Epithelial cell of proximal tubule (primary cell): ENCODE measurements at places on chromosomes 7 and 10.
A peak's percentile ranks its signal among the peaks of the same experiment; 100 is the strongest.

DNA sequence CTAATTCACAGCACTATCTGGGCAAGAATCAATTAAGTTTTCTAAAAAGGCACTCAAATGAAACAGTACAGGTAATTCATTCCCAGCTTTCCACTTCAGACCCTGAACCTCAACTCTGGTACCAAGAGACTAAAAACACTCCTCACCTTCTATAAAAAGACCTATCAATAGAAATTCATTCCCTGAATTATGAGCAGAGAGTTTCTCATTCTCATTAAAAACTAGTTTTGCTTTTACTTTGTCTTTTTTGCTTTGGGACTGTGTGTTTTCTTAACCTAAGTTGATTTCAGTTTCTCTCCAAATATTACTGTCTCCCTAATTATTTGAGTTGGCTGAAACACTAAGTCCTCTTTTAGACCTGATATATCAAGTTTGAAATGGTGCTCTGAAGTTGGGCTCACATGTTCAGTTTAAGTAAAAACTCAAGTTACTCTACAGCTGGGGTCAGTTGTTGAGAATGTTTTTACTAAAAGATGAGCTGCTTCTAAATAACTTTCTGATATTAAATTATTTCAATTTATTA is 189.5 kb downstream of the JAZF1 start:
- no peak for DNase-seq

DNA sequence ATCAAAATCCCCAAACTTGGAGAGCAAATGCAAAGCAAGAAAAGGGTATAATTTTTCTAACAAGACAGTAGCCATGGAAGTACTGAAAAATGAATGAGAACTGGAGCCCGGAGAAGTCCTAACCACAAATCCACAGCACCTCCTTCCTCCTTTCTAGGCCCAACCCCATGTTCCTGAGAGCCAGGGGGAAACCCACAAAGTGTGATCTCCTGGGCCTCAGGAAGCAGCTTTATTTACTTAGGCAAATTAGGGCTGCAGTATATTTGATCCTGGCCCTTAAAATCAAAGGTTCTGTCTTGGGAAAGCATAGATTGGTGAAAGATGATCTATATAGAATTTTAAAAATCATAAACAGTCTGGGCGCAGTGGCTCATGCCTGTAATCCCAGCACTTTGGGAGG is 103.0 kb downstream of the DOCK4 start:
- no peak for DNase-seq

GRCh38 chr10:102917314-102917961 is 656 bp upstream of the CNNM2 start:
- no peak for DNase-seq

DNA sequence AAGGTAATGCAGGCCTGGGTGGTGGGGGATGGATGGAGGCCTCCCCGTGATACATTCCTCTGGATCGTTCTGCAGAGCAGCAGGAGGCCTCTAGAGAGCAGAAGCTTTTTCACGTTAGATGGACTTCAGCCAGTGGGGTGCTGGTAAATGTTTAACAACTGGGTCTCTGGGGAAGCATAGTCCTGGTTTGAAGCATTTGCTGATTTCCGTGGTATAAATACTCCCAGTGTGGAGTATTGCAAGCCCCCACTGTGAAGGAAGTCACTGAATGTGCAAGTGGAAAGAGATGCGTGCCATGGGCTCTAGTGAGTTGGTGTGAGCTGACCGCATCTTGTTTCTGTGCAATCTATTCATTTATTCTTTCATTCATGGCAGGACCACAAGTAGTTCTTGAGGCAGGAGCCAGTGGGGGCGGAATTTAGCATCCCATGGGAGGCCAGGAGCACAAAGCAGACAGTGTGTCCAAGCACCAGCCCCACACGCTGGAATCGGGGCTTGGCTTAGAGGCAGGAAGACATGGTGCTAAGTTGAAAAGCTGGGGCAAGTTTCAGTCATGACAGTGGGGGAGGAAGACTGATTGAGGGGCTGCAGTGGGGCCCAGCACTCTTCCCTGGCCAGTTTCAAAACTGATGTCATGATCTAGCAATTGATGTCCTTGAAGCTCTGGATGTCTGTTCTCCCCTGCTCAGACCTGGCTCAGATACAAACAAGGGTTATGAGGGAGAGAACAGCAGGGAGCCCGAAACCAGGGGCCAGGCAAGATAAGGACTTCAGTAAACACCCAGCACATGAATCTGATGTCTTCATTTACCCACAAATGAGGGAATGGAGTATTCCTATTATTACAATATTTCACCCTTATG is 280.9 kb upstream of the LYZL1 start:
- DNase-seq, result no peak

- no peak for DNase-seq
These were observed 176.8 kb downstream of the WNT2 start for GRCh38 chr7:117146059-117146458.

DNA sequence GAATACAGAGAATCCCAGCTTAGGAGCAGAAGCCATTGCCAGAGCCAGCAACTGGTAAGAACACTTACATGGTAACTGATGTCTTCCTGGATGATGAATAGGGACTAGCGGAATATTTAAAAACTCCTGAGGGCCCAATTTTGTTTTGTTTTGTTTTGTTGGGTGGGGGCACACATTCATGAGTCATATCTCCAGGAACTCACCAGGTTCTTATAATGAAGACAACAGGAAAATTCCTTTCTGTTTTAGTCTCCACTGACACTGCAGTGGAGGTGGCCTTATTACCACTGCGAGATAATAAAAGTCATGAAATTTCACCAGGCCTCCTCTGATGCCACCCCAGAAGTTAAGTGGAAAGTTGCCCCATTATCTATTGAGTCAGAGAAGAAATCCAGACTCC is 6.6 kb upstream of the CUZD1 start:
- DNase-seq, result no peak

- no peak for DNase-seq
These were observed 161.6 kb upstream of the MKLN1 start for GRCh38 chr7:131166066-131166465.

GRCh38 chr10:88731296-88731695 is 25.2 kb downstream of the LIPK start:
- no peak for DNase-seq

GRCh38 chr10:30447125-30447799 is 13.3 kb downstream of the MAP3K8 start:
- no peak for DNase-seq

DNA sequence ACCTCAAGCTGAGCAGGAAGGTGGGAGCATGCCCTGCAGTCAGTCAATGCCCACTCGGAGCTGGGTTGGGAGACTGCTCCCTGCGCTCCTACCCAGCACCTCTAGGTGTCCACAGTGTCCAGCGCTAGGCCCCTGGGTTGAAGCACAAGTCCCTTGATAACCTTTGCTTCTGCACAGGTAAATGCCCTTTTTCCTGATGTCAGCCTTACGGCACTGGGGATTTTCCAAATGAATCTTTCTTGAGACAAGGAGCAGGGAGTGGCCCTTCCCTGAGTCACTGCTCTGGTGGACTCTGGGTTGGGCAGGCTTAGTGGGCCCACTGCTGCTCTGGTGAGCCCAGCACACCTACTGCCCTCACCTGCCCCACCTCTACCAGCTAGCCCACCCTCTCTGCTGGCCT is 61.9 kb upstream of the OPN4 start:
- no peak for DNase-seq

DNA sequence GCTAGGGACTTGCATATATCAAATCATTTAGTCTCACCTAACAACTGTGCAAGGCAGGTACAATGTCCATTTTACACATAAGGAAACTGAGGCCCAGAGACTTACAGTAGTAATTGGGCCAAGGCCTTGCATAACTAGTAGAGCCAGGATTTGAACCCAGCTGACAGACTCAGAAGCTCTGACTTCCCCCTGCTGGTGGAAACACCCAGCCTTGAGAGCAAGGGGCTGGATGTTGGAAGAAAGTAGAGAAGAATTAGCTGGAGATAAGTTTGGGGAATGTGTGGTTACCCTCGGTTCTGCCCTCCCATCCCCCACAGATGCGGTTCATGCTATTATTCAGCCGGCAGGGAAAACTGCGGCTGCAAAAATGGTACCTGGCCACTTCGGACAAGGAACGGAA is 2.0 kb downstream of the AP1S1 start:
- DNase-seq, result no peak

- no peak for DNase-seq
These were observed 242.0 kb upstream of the YAE1 start for GRCh38 chr7:39324139-39324760.

DNA sequence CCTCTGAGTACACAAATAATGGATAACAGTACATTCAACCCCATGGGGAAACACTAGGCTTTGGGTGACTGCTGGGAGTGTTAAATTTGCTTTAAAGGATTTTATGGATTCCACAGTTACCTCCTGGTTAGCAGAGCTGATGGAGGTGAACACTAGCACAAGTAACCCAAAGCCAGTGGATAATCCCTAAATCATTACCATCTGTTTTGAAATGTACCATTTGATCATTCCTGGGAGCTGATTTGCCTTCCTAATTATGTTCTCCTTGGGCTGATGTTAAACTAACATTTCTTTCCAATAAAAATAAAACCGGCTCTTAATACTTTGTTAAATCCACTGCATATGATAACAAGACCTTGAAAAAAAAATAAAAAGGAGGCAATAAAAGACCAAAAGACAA is 493.9 kb downstream of the PLXNA4 start:
- DNase-seq, result no peak

GRCh38 chr7:137928626-137929025 is 73.3 kb downstream of the CREB3L2 start:
- no peak for DNase-seq

- DNase-seq, result peak; percentile 27
These were observed at the start of gene CYP3A5 for GRCh38 chr7:99679400-99680191. Gene CYP3A5 (minus strand): TSS chr7:99679996. CDS start chr7:99679896, 100 bp downstream.

DNA sequence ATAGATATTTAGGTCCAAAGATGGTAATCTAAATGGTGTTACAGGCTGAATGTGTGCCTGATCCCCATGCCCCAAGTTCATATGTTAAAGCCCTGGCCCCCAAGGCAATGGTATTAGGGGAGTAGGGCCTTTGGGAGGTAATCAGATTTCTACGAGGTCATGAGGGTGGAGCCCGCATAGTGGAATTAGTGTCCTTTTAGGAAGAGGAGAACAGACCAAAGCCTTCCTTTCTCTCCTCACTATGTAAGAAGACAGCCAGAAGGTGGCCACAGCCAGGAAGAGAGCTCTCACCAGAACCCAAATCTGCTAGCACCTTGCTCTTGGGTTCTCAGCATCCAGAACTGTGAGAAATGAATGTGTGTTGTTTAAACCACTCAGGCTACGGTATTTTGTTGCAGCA is 15.2 kb downstream of the ERVW-1 start:
- DNase-seq, result no peak

- no peak for DNase-seq
These were observed 337.1 kb downstream of the BMPER start for GRCh38 chr7:34242391-34242790.

DNA sequence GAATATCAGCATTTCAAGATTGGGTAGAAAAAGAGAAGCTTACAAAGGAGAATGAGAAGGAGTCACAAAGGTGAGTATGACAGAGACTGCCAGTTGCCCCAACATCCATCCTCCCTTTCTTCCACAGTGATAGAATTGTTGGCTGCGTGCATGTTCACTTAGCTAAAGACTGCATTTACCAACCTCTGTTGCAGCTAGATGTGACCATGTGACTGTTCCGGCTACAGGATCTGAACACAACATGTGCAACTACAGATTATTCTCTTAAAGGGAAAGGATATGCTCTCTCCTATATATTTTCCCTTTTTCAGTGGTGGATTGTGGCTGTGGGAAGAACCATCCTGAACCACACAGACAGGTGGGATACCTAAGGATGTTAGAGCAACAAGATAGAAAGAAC is 60.5 kb upstream of the ZNRF2 start:
- no peak for DNase-seq

DNA sequence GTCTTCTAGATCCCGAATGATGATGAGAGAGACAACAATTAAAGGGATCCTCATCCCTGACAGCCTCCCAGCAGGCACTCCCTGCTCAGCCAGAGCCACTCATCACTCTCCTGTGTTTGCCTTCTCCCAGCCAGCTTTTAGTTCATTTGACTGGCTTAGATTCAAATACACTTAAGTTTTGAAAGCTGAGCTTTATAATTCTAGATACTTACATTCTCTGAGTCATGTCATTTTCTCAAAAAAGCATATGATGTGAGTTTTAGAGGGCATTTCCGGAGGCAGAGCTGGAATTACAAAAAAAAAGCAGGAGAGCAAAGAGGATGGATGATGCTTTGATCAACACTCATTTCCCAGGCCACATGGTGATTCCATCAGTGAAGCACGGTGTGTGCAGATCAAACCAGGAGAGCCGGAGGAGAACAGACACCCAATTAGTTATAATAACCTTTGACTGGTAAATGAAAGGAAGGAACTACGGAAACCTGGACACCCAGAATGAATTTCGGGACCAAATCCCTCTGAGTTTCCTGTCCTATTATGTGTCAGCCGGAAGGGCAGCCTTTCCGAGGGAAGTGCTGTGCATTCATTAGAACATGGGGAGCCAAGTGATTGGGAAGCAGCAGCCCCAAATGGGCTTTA is 81.5 kb upstream of the HPS1 start:
- DNase-seq, result no peak

DNA sequence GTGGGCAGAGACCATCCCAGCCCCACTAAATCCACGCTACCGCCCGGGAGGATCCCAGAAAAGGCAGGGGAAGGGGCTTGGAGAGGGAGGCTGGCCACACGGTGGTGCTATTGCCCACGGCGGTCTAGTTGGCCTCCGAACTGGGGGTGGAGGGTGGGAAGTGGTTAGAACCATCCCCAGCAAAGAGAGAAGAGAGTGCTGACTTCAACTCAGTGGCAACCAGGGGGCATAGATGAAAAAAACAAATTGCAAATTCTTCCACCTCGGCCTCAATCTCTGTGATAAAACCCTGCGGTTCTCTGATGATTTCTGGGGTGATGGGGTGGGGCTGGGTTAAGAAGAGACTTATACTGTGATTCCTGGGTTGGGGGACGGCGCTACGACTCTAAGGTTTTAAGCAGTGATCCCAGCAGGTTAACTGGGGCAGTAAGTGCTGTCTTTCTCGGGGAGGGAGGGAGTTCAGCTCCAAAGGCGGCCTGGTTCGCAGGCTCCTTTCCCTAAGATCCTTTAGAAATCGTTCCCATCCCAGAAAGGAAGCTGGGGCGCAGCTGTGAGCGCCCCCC is 154.5 kb upstream of the LYZL2 start:
- peak; percentile 33 for DNase-seq
